Hematopoietic multipotent progenitor cell (in vitro differentiated cells): ENCODE measurements at places on chromosomes 2 and 18.
A peak's percentile ranks its signal among the peaks of the same experiment; 100 is the strongest.

GRCh38 chr2:106063181-106063580, 130.9 kb downstream of the UXS1 start:
- DNase-seq, result no peak

GRCh38 chr2:230905448-230906421, 19.3 kb downstream of the GPR55 start:
- no peak for DNase-seq

- DNase-seq, result no peak
Observed at GRCh38 chr2:178047391-178047790, 25.2 kb downstream of the PDE11A start.

DNA sequence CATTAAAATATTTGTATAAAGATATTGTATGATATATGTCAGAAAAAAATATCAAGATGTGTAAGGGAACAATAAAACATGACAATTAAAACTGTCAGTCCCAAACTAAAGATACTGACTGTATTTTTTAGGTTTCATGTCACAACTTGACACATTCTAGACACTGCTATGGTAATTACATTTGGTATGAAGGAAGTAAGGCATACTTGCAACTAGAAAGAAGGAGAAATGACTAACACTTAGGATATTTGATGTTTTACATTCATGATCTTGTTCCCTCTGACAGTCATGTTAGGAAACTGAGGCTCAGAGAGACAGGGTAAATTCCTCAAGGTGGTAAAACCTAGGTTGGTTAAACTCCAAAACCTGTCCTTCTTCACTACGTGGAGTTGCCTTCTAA, 68.3 kb downstream of the TMEFF2 start:
- no peak for DNase-seq

GRCh38 chr18:5542515-5543035, 1.2 kb downstream of the EPB41L3 start:
- DNase-seq, result peak; percentile 64

GRCh38 chr2:126890551-126891450, 7.9 kb upstream of the TEX51 start:
- DNase-seq, result no peak

DNA sequence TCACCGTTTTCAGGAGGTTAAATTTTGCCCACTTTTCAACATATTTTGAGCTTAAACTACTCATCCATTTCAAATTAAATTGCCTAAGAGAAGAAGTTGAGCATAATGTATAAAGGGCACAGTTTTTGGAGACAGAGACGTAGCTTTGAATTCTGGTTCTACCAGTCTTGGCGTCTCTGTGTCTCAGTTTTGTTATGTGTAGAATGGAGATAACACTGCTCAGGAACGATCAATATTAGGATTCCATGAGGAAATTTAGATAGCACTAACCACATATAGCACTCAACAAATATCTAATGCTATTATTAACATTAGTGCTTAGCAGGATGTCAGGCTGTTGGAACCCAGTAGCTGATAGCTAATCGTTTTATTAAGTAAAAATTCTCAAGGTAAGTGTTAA, 40.4 kb upstream of the GATA6 start:
- no peak for DNase-seq

GRCh38 chr2:229231328-229231868, 39.7 kb downstream of the PID1 start:
- no peak for DNase-seq
